Mesenteric fat pad (tissue), 1 donor: ENCODE measurements at places on chromosomes 1 and 21. TPM values are rescaled to one million over a fixed set of nuclear protein-coding genes. Genes with fewer than 3 reads are reported as not detected.
A peak's percentile ranks its signal among the peaks of the same experiment; 100 is the strongest.

DNA sequence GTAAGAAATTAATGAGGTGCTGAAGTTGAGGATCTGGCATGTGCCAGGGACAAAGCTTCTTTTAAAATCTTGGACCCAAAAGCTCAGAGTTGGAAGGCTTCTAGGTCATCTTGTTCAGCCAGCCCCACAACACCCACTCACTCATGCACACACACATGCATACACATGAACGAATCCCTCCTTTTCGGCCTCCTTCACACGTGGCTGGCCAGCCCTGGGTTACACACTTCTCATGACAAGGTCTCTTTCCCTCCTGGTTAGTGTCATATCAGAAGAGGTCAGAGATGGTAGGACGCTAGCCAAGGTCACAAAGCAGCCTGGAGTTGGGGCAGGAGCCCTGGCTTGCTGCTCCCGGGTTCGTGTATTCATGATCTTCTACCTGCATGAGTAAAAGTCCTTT is 6.9 kb downstream of the DMBX1 start:
- DNase-seq, result no peak

- DNase-seq, result no peak
Observed at GRCh38 chr1:35835398-35835797, 27.6 kb downstream of the AGO4 start.

GRCh38 chr1:205832326-205832751 is 17.6 kb downstream of the PM20D1 start:
- DNase-seq, result no peak

DNA sequence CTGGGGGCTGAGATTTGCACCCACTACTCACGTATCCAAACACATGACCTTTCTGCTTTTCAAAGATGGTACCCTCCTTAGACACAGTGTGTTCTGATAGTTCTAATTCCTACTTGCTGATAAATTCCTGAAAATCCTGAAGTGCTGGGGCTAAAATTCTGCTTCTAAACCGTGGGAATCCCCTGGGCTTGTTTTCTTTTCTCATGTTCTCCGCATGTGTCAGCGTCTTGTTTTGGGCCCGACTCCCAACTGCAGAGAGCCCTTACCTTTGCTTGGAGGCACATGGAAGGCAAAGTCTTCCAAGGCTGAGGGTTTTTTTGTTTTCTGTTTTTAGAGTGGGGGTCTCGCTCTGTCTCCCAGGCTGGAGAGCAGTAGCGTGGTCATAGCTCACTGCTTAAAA is 27.2 kb downstream of the PSMG1 start:
- DNase-seq, result no peak

DNA sequence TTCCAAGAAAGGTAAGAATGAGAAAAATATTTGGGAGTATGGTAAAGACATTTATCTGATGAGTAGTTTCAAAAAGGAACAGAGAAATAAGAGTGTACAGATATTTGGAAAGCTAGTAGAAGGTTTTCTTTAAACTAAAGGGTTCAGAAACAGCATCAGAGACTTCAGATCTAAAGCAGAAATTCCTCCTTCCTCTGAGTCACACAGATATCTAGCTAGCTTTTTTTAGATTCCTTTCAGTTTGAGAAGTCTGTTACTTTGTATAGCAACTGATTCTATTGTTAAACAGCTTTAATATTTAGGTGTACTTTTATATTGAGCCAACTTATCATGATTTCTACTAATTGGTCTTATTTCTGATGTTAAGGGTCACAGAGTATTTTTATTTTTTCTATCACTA is 4.7 kb downstream of the AMY2B start:
- DNase-seq, result no peak

DNA sequence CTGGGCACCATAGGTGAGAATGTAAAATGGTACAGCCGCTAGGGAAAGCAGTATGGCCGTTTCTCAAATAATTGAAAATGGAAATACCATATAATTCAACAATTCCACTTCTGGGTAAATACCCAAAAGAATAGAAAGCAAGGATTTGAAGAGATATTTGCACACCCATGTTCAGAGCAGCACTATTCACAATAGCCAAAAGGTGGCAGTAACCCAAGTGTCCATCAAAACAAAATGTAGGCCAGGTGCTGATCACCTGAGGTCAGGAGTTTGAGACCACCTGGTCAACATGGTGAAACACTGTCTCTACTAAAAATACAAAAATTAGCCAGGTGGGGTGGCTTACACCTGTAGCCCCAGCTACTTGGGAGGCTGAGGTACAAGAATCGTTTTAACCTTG is 62.1 kb downstream of the OLIG1 start:
- DNase-seq, result no peak

DNA sequence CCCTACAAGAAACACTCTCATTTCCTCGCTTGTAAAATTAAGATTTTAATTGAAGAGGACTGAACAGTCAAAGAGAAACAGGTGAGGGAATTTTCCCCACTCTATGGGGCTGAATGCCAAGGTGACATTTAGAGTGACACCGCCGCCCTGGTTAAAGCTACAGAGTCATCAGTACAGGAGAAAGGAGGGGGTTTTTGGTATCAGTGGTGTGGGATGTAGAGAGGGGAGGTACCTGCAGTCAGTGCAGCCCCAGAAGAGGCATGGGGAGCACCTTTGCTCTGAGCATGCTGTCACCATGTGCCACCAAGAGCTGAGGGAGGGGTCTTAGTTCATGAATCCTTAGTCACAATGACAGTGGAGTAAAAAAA is 2.8 kb downstream of the DIRAS3 start:
- DNase-seq, result no peak

GRCh38 chr1:99906535-99906934 is 56.4 kb downstream of the AGL start:
- DNase-seq, result no peak

DNA sequence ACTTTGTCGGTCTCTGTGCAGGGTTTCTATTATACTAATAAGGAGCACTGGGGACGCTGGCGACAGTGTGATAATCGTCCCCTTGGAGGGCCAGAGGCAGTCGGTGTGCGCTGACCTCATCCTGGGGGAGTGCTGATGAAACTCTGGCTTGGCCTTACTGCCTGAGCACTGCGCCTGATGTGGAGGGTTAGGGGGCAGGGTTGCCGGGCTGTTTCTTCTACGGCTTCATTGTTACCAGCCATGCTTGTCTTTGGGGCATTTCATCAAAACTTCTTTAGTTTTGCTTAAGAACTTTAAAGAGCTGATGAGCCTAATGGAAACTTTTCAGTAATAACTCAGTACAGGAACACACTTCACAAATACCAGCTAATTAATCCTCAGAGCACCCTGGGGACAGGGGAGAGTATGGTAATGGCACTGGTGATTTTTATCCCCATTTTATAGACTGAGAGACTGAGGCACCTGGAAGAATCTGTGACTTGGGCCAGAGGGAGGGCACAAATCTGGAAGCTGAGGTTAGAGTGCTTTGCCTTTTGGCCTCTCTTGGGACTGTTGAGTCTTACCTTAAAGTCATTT is 81.8 kb downstream of the PEX14 start:
- DNase-seq, result no peak

- no peak for DNase-seq
Observed at GRCh38 chr1:37303884-37304574, 170.4 kb upstream of the ZC3H12A start.

DNA sequence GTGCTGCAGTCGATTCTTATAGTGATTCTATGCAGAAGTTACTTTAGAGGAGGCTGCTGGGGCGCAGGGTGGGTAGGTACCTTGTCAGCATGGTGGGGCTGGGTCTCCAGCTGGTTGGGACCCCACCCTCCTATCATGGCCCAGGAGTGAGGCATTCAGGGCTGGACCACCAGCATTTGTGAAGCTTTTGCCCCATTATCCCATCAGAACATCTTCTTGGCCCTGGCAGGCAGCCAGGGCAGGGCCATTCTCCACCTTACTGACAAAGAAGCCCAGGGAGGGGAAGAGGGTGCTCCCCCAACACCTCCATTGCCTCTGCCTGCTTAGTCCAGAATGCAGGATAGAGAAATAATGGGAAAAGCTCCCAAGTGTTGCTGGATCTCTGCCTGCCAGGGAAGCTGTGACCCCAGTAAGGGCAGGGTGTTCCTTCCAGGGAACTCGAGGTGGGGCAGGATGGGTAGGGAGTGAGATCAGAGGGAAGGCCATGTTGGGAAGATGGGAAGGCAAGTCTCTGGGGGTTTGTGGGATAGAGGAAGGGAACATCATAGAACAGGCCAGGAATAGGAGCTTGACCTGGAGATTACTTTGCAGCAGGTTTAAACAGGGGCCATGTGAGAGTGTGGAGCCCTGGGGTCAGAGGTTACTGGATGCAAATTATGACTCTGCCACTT is 16.2 kb upstream of the SLC2A1 start:
- DNase-seq, result no peak

- DNase-seq, result no peak
Observed at GRCh38 chr21:15671188-15671587, 58.6 kb upstream of the USP25 start.

GRCh38 chr1:108016451-108016920 is 51.5 kb upstream of the VAV3 start:
- DNase-seq, result no peak

DNA sequence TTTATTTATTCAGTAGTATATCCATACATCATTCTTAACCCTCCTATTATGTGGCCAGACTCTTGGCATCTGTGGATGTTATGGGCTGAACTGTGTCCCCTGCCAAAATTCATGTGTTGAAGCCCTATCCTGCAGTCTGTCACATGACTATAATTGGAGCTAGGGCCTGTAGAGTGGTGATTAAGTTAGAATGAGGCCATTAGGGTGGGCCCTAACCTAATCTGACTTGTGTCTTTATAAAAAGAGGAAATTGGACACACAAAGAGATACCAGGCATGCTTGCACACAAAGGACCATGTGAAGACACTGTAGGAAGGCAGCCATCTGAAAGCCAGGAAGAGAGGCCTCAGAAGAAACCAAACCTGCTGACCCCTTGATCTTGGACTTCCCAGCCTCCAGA is 6.6 kb downstream of the ZMYND12 start:
- DNase-seq, result no peak

DNA sequence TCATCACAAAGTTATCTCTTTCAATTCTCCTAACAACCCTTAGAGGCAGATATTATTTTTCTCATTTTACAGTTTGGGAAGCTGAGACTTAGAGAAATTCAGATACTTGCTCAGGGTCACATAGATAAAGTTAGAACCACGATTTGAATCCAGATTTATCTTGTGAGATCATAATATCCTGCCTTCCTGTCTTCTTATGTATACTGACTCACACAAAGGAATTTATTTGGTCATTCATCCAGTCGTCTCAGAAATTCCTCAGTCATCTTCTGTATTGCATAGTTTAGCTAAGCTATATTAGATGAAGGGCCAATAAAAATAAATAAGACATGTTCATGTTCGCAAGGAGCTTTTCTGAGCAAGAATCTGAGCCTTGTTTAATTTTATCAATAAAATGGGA is 35.8 kb upstream of the RUNX1 start:
- DNase-seq, result no peak

- no peak for DNase-seq
Observed at GRCh38 chr1:3491291-3492246, 37.1 kb downstream of the ARHGEF16 start.

- DNase-seq, result peak; percentile 93
Observed at GRCh38 chr1:184051485-184052193, at the start of gene TSEN15. TSEN15 (plus strand) TSS chr1:184051730; CDS start chr1:184051756, 26 bp downstream.

AMY1B gene
- not detected for total RNA-seq

TMCC2 gene
- total RNA-seq, result 1.1 TPM

REN gene
- 1.3 TPM for total RNA-seq

TMEM269 gene
- total RNA-seq, result not detected

ERVH48-1 gene
- total RNA-seq, result not detected

AQP10 gene
- total RNA-seq, result not detected

NLRP3 gene
- total RNA-seq, result 11.5 TPM

ICOSLG gene
- 6.0 TPM for total RNA-seq

FCRL4 gene
- not detected for total RNA-seq

AZIN2 gene
- total RNA-seq, result 2.1 TPM
